ENCODE measurements at places on chromosomes 16 and 17.

DNA sequence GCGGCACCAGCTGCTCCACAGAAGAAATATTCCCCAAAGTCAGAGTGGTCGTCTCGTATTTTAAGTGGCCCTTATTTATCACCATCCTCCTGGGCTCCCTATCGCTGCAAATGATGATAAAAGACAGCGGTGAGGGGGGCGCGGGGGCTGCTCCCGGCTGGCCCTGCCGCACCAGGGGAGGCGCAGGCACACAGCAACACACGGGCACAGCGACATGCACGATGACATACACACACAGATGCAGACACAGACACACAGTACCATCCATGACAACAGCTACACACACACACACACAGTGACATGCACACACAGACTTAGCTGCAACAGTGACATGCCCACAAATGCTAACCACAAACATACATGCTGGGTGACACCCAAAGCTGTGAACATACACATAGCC is 52.5 kb downstream of the MRM1 start:
- H3K36me3 ChIP-seq = no peaks in the 10 kb centered on the region
- H3K27me3 ChIP-seq = peaks cover 19% of the 10 kb centered on the region
- no peak for DNase-seq
- no peak overlapping the region for H3K4me3 ChIP-seq
- peaks cover 22% of the 10 kb centered on the region for H3K4me1 ChIP-seq
- no peak overlapping the region for H3K27ac ChIP-seq

- H3K27me3 ChIP-seq = no peaks in the 10 kb centered on the region
- no peak overlapping the region for H3K4me3 ChIP-seq
- no peak overlapping the region for H3K27ac ChIP-seq
Observed at GRCh38 chr17:80836658-80836965, 155.0 kb upstream of the CHMP6 start.

DNA sequence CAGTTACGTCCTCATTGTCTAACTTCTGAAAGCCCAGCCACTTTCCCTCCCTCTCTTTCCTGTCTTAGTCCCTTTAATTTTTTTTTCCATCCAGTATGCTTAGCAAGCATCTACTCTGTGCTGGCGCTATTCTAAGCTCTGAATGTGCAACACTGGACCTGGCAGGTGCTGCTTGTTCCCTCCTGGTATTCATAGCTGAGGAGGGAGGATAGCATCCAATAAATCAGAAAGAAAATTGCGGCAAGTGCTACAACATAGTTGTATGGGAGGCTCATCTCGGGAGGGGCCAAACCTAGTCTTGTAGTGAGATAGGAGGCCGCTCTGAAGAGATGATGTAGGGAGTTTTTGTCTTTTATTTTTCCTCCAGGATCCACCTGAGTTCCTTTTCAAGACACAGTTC is 457.3 kb upstream of the HSBP1 start:
- H3K4me3 ChIP-seq = no peak overlapping the region
- no peaks in the 10 kb centered on the region for H3K27me3 ChIP-seq
- no peak overlapping the region for H3K27ac ChIP-seq
- H3K4me1 ChIP-seq = no peaks in the 10 kb centered on the region

- DNase-seq = no peak
- H3K27me3 ChIP-seq = no peaks in the 10 kb centered on the region
- no peaks in the 10 kb centered on the region for H3K36me3 ChIP-seq
- no peak overlapping the region for H3K4me3 ChIP-seq
- no peaks in the 10 kb centered on the region for H3K4me1 ChIP-seq
Observed at GRCh38 chr16:82796047-82796446, 169.3 kb downstream of the CDH13 start.

DNA sequence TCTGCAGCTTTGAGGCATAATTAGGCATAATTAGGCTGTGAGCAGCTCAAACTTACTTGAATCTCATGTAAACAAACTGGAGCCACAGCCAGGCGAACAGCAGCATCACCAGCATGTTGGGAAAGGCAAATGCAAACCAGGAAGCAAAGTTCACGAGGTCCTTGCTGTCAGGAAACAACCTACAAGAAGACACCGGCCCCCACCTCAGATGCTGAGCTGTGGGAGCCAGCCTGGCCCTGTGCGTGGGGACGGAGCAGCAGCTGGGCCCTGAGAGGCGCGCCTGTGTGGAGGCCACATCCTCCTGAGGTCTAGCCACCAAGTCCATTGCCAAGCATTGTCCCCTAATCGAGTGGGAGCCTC is 12.2 kb downstream of the SLC13A5 start:
- H3K4me1 ChIP-seq = peaks cover 29% of the 10 kb centered on the region
- no peaks in the 10 kb centered on the region for H3K36me3 ChIP-seq
- H3K27ac ChIP-seq = peak overlapping the region; percentile 72
- peak; percentile 38 for DNase-seq
- H3K4me3 ChIP-seq = no peak overlapping the region
- no peaks in the 10 kb centered on the region for H3K27me3 ChIP-seq

DNA sequence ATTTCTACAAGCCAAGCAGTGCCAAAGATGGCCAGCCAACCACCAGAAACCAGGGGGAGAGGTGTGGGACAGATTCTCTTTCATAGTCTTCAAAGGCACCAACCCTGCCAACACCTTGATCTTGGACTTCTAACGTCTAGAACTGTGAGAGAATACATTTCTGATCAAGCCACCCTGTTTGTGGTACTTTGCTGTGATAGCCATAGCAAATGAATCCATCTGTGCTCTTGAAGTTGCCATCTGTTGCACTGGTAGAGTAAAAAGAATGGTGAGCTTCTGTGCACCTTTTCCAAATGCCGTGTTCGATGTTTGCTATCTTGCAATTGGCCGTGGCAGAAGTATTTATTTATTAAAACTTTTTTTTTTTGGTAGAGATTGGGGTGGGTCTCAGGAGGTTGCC is 16.7 kb upstream of the ADGRG1 start:
- peaks cover 29% of the 10 kb centered on the region for H3K4me1 ChIP-seq
- no peak overlapping the region for H3K27ac ChIP-seq
- H3K36me3 ChIP-seq = no peaks in the 10 kb centered on the region
- H3K27me3 ChIP-seq = no peaks in the 10 kb centered on the region

GRCh38 chr16:88406096-88407041 is 23.6 kb downstream of the ZNF469 start:
- H3K36me3 ChIP-seq = no peaks in the 10 kb centered on the region
- no peak overlapping the region for H3K27ac ChIP-seq
- H3K4me3 ChIP-seq = no peak overlapping the region

- H3K4me3 ChIP-seq = no peak overlapping the region
- no peak overlapping the region for H3K27ac ChIP-seq
- no peaks in the 10 kb centered on the region for H3K36me3 ChIP-seq
- no peaks in the 10 kb centered on the region for H3K27me3 ChIP-seq
Observed at GRCh38 chr16:70290949-70291519, 1.7 kb upstream of the AARS1 start.

Measured in large intestine (tissue), 12 donors.